ENCODE measurements at places on chromosomes 1 and 21.

GRCh38 chr1:19427087-19427781 is 58.1 kb downstream of the CAPZB start:
- DNase-seq, result no peak

DNA sequence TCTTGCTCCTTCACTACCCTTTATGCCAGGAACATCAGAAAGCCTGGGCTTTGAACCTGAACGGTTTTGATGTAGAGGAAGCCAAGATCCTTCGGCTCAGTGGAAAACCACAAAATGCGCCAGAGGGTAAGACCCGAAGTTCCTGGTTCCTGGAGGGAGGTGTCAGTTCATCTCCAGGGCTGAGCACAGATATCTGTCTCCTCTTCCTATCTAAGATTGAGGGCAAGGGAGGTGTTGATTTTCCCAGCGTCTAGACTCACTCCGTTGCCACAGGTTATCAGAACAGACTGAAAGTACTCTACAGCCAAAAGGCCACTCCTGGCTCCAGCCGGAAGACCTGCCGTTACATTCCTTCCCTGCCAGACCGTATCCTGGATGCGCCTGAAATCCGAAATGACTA is 915 bp downstream of the CDC20 start:
- DNase-seq, result no peak

DNA sequence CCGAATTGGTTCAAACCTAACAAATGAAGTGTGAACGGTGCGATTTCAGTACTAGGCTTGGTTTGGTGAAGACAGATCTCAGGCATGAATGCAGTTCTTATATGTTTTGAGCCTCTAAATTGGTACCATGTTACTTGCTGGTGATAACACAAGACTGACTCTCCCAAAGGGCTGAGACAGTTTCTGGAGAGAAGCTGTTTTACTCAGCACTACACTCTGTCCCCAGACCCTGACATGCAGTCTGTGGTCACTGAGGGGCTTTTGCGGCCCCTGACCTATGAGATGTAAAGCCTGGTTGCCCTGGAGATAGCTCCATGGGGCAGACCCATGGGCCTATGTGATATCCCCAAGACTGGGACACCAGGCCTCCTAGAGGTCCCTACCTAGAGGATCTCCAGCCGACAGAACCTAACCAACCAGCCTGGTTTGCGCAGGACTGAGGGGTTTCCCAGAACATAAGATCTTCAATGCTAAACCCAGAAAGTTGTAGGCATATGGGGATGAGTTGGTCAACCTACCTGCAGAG is 19.4 kb upstream of the FOXE3 start:
- DNase-seq, result no peak

DNA sequence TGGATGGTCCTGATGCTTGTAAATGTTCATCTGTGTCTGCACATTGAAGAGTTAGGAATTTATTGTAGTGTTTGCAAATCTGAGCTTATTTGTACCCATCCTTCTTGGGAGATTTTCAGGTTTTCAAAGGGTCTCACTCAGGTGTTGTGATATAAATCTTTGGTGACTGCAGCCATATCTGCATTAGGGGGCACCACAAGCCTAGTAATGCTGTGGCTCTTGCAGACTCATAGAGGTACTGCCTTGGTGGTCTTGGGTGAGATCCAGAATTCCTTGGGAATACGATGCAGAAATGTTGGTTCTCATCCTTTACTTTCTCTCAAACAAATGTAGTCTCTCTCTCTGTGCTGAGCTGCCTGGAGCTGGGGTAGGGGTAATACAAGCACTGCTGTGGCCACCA is 405.9 kb downstream of the TTLL7 start:
- no peak for DNase-seq

GRCh38 chr1:80248886-80249285 is 1242.4 kb upstream of the ADGRL4 start:
- DNase-seq, result no peak
